ENCODE measurements at places on chromosomes 3 and 15. TPM values are rescaled to one million over a fixed set of nuclear protein-coding genes. Genes with fewer than 3 reads are reported as not detected.

The KCNAB1 gene
- total RNA-seq: not detected

The VGLL4 gene
- total RNA-seq: 35.0 TPM

The RETNLB gene
- total RNA-seq: not detected

The SEMA6D gene
- not detected for total RNA-seq

The SLC6A6 gene
- total RNA-seq: 97.2 TPM

The LRRC31 gene
- not detected for total RNA-seq

The IQCH gene
- 1.6 TPM for total RNA-seq

The LRRC15 gene
- 0.13 TPM for total RNA-seq

The HTR3E gene
- total RNA-seq: not detected

The A4GNT gene
- not detected for total RNA-seq

The TUSC7 gene
- not detected for total RNA-seq

The TRH gene
- total RNA-seq: not detected

The NOX5 gene
- total RNA-seq: 0.24 TPM

The SH2D7 gene
- total RNA-seq: not detected

The CPN2 gene
- total RNA-seq: not detected

The ZNF106 gene
- 10.8 TPM for total RNA-seq

The GTF2E1 gene
- total RNA-seq: 11.8 TPM

The APOD gene
- 1.8 TPM for total RNA-seq

The CADPS gene
- total RNA-seq: not detected

The ARL6IP5 gene
- 81.3 TPM for total RNA-seq

The ARHGEF3 gene
- total RNA-seq: 6.8 TPM

The RYK gene
- total RNA-seq: 27.1 TPM

The PAK6 gene
- total RNA-seq: 0.21 TPM

The RLBP1 gene
- not detected for total RNA-seq

The TM4SF4 gene
- total RNA-seq: 30.7 TPM

The MORC1 gene
- not detected for total RNA-seq

The PLCH1 gene
- 0.92 TPM for total RNA-seq

The EIF4E3 gene
- 3.9 TPM for total RNA-seq

The PCBP4 gene
- 12.6 TPM for total RNA-seq

The SMAD6 gene
- total RNA-seq: 25.5 TPM

The RBM5 gene
- 28.7 TPM for total RNA-seq

The GREM1 gene
- total RNA-seq: 2.4 TPM

The CASR gene
- not detected for total RNA-seq

The SATB1 gene
- total RNA-seq: 0.14 TPM

The FRMD4B gene
- total RNA-seq: 0.85 TPM

The GOLGA8K gene
- 0.31 TPM for total RNA-seq

The PRTG gene
- 8.9 TPM for total RNA-seq

The SH3GL3 gene
- 0.25 TPM for total RNA-seq

The SCAANT1 gene
- total RNA-seq: not detected

The CFAP20DC gene
- total RNA-seq: 1.9 TPM
